Aorta (tissue), 5 donors: ENCODE measurements at places on chromosomes 4 and X. TPM values are rescaled to one million over a fixed set of nuclear protein-coding genes. Genes with fewer than 3 reads are reported as not detected.

DNA sequence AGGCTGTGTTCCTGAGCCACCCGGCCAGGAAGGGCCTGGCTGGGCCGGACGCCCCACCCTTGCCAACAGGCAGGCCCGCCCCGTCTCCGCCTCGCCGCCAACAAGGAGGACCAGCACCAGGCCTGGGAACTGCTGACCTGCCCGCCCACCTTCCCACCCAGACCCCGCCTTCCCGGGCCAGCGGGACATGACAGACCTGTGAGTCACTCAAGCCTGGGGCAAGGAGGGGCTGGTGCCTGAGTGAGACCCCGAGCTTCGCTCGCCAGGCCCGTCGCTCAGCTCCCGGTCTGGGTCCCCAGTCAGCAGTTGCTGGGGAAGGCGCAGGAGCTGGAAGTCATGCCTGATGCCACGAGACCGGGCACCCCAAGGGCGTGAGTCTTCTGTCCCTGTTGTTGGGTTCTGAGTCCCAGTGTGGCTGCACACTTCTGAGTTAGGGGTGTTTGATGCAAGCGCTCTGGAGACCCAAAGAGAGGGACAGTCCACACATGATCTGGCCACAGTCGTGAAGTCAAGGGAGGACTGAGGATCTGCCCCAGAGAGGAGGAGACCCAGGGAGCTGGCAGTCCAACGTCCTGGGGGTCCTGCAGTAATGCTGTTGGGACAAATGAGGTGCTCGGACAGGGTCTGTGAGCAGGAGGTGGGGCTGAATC is at the start of gene DNASE1L1:
TSS of gene DNASE1L1 (minus strand) at position 33 of the 650 bp plus-strand sequence. CDS start 3,686 bp downstream, outside the sequence.
- no peaks in the 10 kb centered on the region for H3K27me3 ChIP-seq
- no peaks in the 10 kb centered on the region for H3K36me3 ChIP-seq
- no peak within 1 kb of the TSS for H3K27ac ChIP-seq
- DNase-seq: peak; percentile 95
- H3K4me1 ChIP-seq: no peaks in the 10 kb centered on the region

DNA sequence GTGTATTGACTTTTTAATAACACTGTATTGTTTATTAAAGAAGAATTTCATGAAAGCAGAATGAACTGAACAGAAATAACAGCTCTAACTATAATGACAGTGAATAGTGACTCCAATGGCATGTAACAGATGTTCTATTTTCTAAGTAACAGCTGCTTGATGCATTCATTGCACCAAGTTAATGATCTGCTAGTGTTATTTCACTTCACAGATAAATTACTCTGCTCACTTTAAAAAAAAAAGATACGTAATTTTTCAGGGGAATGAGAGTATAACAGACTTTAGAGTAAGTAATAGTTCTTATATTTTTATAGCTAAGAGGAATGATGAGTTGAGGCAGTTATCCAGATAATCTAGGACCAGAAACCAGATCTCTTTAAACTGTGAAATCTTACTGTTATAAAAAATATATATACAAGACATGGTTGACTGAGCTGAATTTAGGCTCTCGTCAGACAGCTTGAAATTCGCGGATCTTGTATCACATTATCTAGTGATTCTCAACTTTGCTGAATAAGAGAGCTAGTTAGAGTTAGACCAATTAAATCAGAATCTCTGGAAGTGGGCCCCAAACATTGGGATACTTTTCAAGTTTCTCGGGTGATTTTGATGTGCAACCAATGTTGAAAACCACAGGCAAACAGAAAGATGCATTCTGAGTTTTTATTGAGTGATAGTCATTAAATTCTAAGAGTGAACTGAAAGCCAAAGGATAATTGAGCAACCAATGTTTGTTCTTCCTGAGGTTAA is 840.7 kb downstream of the DMD start:
- no peak for DNase-seq
- H3K27me3 ChIP-seq: no peaks in the 10 kb centered on the region
- no peaks in the 10 kb centered on the region for H3K4me1 ChIP-seq
- H3K27ac ChIP-seq: no peak overlapping the region

SGMS2 gene
- 4.3 TPM for polyA plus RNA-seq

SPANXN4 gene
- polyA plus RNA-seq: not detected

DNA sequence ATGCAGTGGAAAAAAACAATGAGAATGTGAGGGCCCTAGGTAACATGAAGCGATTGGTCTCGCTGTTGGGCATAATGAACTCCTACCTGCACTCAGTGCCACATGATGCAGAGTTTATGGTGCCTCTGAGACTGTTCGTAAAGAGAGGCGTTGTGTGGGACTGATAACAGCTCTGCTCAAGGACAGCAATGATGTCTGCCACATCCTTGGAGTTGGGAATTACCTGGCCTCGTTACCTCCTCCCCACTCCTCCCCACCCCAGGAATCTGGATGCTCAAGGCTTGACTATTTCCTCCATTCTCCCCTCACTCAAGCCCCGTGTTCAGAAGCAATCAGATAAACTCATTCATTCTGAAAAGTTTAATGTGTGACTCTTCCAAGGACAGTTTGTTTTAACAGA is 148.0 kb upstream of the JADE1 start:
- H3K27me3 ChIP-seq: no peaks in the 10 kb centered on the region
- no peaks in the 10 kb centered on the region for H3K36me3 ChIP-seq
- no peak overlapping the region for H3K4me3 ChIP-seq
- H3K4me1 ChIP-seq: no peaks in the 10 kb centered on the region
- no peak for DNase-seq
